ENCODE measurements at places on chromosomes 5 and 9. TPM values are rescaled to one million over a fixed set of nuclear protein-coding genes. Genes with fewer than 3 reads are reported as not detected.
A peak's percentile ranks its signal among the peaks of the same experiment; 100 is the strongest.

DNA sequence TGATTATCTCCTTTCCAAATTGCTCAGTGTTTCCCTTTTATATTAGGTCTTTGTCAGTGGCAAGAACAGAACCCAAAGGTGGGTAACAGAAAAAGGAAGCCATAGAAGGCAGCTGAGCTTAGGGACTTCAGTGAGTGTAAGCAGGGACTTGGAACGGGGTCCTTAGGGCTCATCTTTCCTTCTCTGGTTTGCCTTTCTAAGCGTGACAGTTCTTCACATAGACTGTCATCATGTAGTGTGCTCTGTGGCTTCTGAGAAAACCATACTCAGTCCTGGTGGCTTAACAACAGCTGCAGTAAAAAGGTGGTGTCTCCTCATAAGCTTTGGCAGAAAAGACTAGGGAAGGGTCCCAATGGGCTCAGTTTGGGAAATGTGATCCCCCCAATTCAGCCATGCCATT is 108.8 kb downstream of the SLC12A2 start:
- no peak for DNase-seq
- peaks cover 26% of the 10 kb centered on the region for H3K4me1 ChIP-seq
- no peaks in the 10 kb centered on the region for H3K36me3 ChIP-seq
- no peaks in the 10 kb centered on the region for H3K27me3 ChIP-seq
- peak overlapping the region; percentile 66 for H3K27ac ChIP-seq

Gene YTHDC2
- total RNA-seq, result 10.1 TPM

Gene SOX30
- total RNA-seq, result not detected

DNA sequence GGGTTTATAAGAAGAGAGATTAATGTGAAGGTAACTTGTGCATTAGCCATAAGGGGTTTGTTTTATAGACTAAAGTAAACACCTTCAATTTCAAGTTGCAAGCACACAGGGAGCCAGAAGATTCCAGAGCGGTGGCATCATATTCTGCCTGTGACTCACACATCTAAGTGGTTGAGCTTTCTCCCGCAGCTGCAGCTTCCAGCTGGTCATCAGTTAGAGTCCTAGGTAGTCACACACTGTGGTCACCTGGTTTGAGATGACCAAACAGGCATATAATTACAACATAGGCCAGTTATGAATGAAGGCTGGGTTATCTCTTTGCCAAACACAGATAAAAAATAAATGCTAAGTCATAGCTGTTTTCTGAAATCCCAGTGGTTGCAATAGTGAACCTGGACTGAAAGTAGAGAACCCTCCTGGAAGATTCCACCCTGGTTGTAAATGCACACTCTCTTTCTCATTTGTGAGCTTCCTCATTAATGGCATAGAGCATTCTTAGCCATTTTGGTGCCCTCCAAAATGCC is 171.3 kb downstream of the GDNF start:
- peak overlapping the region; percentile 83 for H3K27ac ChIP-seq
- H3K27me3 ChIP-seq, result no peaks in the 10 kb centered on the region
- no peaks in the 10 kb centered on the region for H3K36me3 ChIP-seq

DNA sequence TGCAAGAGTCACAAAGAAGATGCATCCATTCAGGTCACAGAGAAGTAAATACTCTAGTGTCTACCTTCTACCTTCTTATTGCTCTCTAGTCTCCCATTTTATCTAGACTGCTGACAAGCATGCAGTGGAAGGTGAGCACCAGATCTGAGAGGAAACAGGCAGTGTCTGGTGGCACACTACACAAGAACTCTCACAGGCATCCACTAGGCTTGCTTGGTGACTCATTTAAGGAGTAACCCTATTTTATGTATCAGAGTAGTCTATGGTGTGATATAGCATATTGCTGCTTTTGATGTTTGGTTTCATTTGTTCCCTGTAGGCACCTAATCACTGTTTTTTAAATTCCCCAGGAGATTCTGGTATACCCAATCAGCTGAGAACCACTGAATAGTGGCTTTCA is 1.6 kb upstream of the THBS4 start:
- peaks cover 31% of the 10 kb centered on the region for H3K27me3 ChIP-seq
- no peak overlapping the region for H3K27ac ChIP-seq
- H3K36me3 ChIP-seq, result no peaks in the 10 kb centered on the region
- H3K4me1 ChIP-seq, result no peaks in the 10 kb centered on the region
- H3K4me3 ChIP-seq, result no peak overlapping the region
- DNase-seq, result no peak

GRCh38 chr5:178371362-178372111 is 138.9 kb upstream of the PHYKPL start:
- H3K4me1 ChIP-seq, result no peaks in the 10 kb centered on the region
- H3K36me3 ChIP-seq, result no peaks in the 10 kb centered on the region
- peaks cover 6% of the 10 kb centered on the region for H3K27me3 ChIP-seq
- DNase-seq, result no peak
- H3K4me3 ChIP-seq, result no peak overlapping the region

GRCh38 chr5:150789943-150790611 is 11.5 kb downstream of the SMIM3 start:
- no peak for DNase-seq
- no peaks in the 10 kb centered on the region for H3K36me3 ChIP-seq
- H3K27me3 ChIP-seq, result no peaks in the 10 kb centered on the region
- H3K4me1 ChIP-seq, result peaks cover 28% of the 10 kb centered on the region
- H3K4me3 ChIP-seq, result no peak overlapping the region

- DNase-seq, result no peak
- no peak overlapping the region for H3K4me3 ChIP-seq
- no peaks in the 10 kb centered on the region for H3K36me3 ChIP-seq
- H3K27me3 ChIP-seq, result no peaks in the 10 kb centered on the region
- H3K4me1 ChIP-seq, result no peaks in the 10 kb centered on the region
These were observed 9.9 kb upstream of the TEX48 start for GRCh38 chr9:114691956-114692295.
